ENCODE measurements at places on chromosomes 2 and 18.

DNA sequence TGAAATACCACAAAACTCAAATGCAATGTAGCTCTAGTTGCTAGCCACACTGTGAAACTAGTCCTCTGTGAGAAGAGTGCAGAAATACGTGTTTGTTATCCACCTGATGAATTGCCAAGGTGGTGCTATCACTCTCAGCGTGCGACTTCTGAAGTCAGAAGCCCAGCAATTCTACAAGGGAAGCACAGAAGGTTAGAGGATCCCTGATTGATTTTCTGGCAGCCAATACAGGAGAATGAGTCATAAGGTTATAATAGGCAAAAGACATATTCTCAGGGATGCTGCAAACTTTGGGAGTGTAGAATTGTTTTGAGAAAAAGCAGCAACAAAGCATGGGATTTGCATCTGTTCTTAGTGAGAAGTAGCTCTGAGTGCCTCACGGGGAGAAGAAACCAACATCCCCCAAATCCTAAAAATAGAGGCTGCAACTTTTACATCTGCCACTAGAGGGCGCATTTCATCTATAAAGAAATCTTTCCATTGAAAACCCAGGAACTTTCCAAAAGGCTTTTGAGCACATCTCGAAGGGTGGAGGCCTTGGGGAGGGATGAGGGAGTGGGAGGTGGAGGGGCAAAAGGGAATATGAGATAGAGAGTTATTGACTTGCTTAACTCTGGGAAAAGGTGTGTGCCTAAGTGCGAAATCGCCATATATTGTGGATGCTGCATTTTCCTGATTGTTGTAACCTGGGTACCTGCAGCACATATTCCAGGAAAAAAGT is 78.0 kb downstream of the TMEM182 start:
- DNase-seq = no peak

DNA sequence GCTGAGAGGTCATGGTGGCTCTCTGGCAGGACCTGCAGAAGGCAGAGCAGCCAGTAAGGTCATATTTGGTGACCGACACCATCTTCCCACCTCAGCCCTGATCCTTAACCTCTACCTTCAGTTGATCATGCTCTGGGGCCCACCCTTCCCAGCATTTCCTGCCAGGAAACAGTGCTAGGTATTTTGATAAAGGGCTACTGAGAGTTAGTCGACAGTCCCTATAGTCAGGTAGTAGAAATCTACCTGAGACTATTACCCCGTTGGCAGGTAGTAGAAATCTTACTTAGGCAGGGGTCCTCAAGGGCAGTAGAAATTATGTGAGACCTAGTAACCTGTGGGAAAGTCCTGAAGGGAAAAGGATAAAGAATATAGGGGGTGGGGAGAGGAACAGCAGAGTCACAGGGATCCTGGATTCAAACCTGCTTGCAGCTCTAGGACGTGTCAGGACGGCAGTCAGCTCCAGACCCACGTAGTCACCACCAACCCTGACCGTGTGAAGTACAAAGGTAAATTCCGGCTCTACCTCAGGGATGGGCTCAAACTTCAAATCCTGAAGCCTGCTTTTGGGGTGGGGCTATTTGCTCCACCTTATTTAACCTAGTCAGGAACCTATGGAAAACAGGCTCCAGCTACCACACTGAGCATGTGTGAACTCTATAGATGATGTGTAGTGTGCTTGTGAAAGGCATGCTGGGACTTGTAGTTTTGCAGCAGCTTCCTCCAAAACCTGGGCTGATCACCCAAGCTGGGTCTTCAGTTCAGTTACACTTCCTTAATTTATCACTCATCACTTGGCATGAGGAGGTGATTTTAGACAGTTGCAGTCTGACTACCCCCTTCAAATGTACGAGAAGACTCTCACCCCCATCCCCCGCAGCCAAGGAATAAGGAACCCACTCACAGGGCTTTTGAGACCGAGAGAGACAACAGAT is at the start of gene DQX1:
Gene DQX1, minus strand, starts transcription at position 515 of the 932 bp plus-strand sequence. Its CDS starts 502 bp downstream, at position 13.
- no peak for DNase-seq

GRCh38 chr2:215354771-215355695 is 43.2 kb downstream of the ATIC start:
- DNase-seq = no peak

GRCh38 chr2:96556441-96557330 is 20.1 kb downstream of the ARID5A start:
- DNase-seq = no peak

GRCh38 chr2:178917555-178917954 is 110.3 kb upstream of the TTN start:
- DNase-seq = no peak

- no peak for DNase-seq
Observed at GRCh38 chr2:179260224-179260623, 4.4 kb downstream of the SESTD1 start.

GRCh38 chr2:25165992-25166875 is 2.1 kb downstream of the POMC start:
- DNase-seq = no peak

DNA sequence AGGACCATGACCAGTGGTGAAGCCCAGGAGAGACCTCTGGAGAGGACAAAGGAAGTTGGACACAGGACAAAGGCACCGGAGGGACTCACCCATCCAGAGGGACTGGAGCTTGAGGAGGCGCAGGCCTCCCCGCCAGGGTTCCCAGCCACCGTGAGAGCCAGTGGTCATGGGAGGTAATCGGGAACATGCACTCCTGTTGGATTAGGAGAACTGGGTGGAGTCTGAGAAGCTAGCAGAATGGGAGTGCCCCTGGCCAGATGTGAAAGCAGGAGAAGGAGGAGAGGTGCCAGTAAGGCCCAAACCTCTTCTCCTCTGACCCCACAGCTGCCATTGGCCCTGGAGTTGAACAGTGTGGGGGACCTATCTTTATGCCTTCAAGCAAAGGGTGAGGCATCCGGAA is 20.3 kb downstream of the POU3F3 start:
- DNase-seq = no peak

DNA sequence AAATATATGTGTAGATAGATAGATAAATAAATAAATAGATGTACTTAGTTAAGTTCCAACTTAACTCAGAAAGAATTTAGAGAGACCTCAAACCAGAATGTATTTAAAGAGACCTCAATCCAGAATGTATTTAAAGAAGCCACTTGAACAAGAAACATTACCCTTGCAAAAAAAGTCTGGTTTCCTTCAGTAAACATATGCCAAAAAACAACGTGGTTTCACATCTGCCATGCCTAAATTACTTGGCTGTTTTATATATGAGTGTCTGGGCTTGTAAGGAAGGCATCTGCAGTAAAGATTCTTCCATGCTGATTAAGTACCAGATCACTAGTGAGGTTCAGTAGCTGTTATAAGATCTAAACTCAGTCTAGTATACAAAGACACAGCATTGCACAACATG is 29.1 kb upstream of the RPE start:
- DNase-seq = no peak

DNA sequence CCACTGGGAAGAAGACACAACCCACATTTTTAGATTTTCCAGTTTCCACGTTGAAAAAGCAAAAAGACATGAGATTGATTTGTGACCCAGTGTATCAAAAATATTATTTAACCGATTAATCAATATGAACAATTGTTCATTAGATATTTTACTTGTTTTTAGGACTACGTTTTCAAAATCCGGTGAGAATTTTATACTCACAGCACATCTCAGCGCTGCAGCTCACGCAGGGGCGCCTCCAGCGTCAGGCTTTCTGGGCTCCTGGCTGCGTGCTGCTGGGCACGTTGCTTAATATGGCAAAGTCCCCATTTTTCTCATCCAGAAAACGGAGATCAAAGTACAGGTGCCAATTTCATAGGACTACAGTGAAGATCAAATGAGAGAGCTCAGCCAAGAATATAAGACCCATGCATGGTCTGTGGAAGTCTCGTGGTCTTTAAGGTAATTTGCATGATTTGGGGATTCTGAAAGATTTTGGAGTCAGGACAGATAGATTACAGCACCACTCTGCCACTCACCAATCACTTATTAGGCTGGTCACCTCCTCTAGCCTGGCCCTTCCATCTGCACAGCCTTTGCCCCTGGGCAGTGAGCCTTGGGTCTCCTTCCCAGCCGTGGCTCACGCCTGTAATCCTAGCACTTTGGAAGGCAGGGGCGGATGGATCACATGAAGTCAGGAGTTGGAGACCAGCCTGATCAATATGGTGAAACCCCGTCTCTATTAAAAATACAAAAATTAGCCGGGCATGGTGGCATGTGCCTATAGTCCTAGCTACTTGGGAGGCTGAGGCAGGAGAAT is 36.2 kb downstream of the PTPN18 start:
- no peak for DNase-seq

GRCh38 chr2:44562737-44563136 is 201.0 kb downstream of the CAMKMT start:
- DNase-seq = no peak

DNA sequence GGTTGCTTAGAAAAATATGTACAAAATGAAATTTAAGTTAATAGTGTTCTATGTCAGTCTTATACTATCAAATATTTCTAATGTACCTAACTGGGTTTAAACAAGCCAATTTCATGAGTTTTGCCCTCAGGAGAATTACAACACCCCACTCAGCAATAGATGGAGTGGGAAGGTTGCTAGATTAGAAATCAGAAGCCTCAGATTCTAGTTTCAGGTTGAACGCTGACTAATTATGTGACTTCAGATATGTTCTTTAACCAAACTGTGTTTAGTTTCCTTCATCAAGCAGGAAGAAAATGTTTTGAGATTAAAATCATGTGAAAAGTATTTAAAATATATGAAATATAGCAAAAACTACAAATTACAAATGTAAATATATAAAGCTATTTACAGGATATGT is 133.8 kb upstream of the KCNH7 start:
- no peak for DNase-seq

- DNase-seq = no peak
Observed at GRCh38 chr2:236922061-236922460, 163.6 kb upstream of the COPS8 start.

GRCh38 chr2:70962211-70962884 is 16.1 kb upstream of the ANKRD53 start:
- no peak for DNase-seq

DNA sequence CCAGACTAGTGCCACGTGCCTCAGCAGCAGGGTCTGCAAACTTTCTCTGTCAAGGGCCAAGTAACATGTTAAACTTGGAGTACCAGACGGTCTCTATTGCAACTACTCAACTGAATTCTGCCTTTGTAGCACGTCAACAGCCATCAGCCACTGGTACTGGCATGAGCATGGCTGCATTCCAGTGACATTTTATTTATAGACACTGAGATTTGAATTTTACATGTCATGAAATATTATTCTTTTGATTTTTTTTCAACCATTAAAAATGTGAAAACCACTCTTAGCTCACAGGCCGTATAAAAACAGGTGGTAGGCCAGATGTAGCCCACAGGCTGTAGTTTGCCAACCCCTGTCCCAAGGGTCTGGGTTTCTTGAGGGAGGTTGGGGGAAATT is 199.7 kb downstream of the TPGS2 start:
- no peak for DNase-seq

DNA sequence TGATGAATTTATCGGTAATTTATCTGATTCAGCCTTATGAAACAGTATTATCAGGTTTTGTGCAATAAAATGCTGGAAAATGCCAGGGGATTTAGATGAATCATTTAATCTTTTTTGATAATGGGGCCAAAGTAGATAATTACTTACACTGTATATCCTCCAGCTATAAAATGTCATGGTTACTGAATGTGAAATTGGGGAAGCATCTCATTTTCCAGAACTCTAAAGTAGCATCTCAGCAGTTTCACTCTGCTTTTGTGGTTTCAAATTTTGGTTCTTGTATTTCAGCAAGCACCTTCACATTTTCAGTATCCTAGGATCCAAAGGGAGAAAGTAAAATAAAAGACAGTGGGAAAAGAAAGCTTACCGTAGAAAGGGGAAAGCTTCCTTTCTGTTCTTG is 12.8 kb downstream of the ANKRD62 start:
- DNase-seq = no peak

GRCh38 chr2:8525582-8526402 is 156.1 kb upstream of the ID2 start:
- no peak for DNase-seq

DNA sequence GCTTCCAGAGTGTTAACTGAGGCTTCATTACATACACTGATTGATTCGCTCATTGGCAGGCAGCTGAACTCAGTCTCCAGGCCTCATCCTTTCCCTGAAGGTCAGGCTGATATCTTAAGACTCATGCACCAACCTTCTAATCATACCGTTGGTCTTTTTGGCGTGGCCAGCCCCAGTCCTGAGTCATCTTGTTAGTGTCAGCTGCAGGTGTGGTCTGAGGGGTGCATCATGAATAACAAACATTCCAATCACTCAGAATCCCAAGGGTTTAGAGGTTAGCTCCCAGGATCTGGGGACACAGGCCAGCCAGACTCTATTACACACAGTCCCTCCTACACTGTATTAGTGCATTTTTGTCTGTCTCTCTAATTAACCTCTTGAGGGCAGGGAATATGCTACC is 271.5 kb downstream of the HRH4 start:
- DNase-seq = no peak

GRCh38 chr2:134900151-134900550 is 18.5 kb upstream of the CCNT2 start:
- DNase-seq = no peak

DNA sequence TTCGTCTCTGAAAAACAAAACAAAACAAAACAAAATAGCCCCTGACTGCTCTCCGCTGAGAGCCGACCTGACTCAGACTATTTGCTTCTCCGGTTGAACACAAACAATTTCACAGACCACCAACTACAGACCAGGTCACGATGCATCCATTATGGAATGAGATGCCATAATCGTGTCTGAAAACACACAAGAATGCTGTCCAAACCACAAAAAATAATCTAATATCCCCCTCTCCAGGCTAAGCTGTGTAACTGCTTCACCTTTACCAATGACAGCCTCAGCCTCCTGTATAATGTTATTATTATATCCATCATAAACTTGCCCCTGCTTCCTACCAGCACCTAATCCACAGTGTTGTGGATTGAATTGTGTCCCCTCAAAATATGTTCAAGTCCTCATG is 114.7 kb downstream of the DNAH6 start:
- DNase-seq = no peak

DNA sequence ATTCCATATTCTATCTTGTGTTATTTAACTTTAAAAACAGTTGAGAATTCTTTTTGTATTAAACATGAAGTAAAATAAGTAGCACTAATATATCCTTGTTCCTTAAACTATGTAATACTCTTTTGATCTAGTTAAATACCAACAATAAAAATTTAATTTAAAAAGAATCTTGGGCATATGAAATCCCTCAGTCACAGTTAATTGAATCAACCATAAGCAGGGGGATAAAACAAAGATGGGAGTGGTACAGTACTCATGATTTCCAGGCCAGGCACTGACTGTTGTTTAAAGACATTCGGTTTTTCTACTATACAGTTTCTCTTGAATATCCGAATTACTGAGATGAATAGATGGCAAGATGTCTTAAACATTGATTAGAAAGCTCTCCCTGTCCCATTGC is 99.5 kb downstream of the TAF4B start:
- no peak for DNase-seq

GRCh38 chr2:36671731-36672130 is 24.8 kb upstream of the VIT start:
- DNase-seq = no peak

DNA sequence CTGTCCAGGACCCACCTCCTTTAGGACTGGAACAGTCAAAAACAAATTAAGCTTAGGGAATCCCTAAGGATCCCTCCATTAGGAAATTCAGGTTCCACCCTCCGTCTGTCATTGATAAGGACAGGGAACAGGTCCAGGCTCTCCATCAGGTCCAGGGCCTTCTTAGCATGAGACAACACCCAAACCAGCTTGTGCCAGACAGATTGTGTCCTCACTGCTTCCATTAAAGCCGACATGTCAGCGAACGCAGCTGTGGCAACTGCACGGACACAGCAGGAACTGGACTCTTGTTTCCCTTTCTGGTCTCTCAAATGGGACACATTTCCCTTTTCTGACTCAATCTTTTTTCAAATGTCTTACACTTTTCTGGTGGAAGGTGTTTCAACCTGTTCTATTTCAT is 81.4 kb downstream of the BCL11A start:
- no peak for DNase-seq

All from stimulated activated CD4-positive, alpha-beta T cell treated with anti-CD3 and anti-CD28 coated beads, Interleukin-1b, Interleukin-23, amount 100 ng/mL, for 1 hour (primary cell).